ENCODE measurements at places on chromosomes 7 and 10.

DNA sequence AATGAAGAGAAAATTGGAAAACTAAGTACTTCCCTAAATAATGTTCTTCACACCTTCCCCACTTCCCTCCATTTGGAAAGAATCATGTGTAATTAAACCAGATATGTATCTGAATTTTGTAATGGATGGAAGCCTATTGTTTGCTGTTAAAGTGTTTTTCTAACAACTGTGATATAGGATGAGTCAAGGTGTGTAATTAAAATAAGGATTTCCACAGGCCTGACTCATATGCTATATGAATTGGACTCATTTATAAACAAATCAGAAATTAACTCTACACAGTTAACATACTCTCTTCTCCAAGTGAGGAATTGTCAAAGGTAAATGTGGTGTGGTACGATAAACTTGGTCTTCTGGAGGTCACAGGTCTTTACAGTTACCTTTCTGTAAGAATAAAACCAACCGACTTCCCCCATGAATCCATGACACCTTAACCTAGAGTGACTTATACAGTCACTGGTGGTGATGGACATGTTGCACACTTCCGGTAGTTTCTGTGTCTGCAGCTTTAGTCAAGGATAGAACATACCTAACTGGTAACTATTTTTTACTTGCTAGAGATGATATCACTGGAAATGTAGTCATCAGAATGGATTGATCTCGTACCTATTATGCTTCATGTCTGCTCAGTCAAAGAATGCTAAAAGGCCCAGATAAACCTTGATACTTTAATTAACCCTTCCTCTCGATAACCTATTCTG is 12.8 kb downstream of the PNLIPRP3 start:
- DNase-seq: no peak

- DNase-seq: no peak
Observed at GRCh38 chr7:30616318-30616717, 21.6 kb downstream of the GARS1 start.

GRCh38 chr10:64344211-64344610 is 823.0 kb downstream of the REEP3 start:
- no peak for DNase-seq

GRCh38 chr10:98460837-98461499 is 14.2 kb upstream of the HPS1 start:
- no peak for DNase-seq

DNA sequence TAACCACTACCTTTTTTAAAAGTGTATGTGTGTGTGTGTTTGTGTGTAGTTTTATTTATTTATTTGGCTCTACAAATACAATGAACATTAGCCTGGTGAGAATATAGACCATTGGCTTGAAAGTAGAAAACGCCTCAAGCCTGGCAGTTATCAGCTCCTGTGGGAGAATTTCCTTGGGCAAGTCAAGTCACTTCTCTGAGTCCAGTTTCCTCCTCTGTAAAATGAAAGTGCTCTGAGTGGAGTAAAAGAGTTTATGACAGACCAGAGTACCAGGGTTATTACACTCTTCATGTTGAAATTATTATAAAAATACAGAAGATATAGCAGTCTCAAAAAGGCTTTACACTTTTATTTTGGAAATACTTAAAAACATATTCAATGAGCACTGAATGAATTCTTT is 10.1 kb upstream of the RHOBTB1 start:
- no peak for DNase-seq

DNA sequence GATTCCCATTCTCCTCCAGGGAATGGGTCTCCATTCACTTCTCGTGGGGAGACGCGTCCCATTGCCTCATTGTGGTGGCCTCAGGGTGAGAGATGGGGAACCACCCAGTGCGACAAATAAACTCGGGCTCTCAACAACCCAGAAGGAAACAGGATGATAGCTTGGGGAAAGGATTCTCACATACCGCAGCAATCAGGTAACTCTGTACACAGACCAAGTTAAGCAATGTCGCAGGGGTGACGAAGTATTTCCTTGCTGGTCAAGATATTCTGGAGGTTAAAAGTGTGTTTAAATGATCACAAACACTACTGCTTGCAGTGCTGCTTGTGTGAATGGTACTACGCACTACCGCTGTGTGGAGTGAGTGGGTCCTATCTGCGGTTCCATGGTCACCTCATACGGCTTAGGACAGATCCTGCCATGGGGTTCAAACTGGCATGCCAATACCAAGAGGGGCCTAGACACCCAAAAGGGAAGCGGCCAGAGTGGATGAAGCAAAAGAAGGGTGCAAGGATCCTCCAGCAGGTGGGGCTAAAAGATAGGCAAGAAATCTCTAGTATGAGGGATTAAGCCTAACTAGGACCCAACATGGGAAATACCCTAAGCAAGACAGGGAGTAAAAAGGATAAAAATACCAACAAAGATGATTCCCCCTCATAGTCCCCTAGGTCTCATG is 143.8 kb upstream of the TMEM106B start:
- no peak for DNase-seq

DNA sequence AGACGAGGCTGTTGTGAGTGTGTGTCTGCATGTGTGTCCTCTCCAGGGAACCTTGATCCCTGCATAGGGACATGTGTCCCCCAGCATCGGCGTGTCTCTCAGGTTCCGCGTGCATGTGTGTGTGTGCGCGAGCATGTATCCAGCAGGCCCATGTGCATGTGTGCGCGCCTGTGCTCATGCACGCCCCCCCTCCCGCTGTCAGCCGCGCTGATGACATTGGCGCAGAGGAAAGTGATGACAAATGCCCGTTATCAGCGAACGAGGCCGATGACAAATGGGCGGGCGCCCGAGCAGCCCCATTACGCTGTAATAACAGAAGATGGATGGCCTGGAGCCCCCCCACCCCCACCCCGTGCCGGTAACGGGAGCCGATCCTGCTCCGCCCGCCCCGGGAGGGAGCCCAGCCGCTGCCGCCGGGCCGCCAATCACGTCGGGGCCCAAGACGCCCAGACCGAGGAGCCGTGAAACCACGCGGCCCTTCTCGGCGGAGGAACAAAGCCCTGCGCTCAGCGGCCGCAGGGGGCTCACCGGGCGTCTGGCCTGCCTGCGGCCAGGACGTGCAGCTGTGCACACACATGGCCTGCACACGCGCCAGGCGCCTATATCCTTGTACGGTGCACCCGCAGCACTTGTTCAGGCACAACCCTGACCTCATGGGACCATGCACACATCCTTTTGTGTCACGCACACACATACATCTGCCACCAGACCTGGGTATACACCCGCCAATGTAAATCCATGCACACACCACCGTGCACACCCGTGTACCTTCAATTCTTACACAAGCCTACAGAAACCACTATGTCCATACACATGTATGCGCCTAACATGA is 21.5 kb downstream of the POLL start:
- DNase-seq: no peak

DNA sequence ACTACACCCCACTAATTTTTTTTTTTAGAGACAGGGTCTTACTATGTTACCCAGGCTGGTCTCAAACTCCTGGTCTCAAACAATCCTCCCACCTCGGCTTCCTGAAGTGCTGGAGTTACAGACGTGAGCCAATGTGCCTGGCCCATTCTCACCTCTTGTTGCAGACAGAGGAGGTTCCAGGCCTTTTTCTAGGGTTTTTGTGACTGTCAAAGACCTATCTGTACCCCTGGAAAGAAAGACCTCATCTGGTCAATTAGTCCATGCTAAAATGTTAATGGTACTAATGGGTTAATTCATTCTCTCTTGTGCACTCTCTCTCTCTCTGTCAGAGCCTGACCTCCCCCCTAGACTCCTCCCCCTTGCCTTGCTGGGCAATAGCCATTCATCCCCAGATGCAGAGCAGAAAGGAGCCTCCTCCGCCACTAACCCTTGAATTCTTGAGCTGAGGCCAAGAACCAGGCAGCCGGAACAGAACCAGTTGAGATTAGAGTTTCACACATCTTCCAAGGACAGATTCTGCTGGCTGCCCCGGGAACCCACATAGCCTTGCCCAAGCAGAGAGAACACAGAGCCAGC is 209.7 kb downstream of the SKIDA1 start:
- DNase-seq: peak; percentile 41

DNA sequence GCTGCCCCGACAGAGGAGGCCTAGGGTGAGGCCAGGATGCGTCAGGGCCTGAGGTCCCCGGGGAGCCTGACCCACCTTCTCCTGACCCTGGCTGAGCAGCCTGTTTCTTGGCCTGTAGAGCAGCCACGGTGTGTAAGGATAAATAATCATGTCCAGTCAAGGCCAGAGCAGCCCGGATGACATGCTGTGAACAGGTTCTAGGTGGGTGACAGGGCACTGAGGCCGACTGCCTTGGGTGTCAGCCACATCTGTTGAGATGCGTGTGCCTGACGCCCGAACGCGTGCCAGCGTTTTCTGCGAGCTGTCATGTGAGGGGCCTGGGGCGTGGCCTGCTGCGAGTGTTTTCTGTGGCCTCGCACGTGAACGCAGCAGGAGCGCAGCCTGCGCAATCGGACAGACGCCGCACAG is 118.3 kb downstream of the FAM53B start:
- DNase-seq: no peak

GRCh38 chr7:141074162-141074991 is 513 bp downstream of the TMEM178B start:
- no peak for DNase-seq

DNA sequence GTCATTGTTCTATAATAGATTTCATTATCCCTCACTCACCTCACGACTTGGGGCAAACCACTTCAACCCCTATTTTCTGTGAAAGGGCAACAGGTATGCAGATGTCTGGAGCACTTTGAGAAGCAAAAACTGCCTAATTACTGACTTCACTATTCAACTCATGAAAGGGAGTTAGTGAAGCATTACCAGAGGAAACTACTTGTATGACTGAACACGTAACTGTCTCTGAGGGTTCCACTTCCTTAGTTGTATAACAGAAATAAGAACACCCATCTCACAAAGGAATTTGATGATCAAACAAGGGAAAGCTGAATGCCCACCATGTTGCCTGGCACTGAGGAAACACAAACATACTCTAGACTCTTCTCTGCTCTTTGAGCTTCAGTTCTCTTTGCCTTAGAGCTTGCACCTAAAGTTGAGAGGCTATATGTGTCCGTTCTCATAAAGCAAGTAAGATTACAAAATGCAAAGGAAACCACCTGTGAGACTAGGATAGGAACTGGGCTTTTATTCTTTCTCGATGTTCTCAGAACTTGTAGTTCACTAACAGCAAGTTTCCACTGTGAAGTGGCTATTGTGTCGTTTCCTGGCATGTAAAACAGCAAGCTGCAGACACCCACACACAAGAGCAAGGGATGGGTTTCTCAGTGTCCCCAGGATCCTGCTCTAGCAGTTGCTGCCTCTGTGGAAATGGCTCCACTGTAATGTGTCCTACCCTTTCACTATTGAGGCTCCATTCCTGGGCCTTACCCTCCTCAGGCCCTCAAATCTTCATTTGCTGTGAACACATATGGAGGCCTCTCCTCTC is 2.6 kb downstream of the TMEM243 start:
- DNase-seq: no peak

GRCh38 chr10:123421461-123421860 is 244.7 kb upstream of the GPR26 start:
- no peak for DNase-seq

- DNase-seq: no peak
Observed at GRCh38 chr7:149479568-149479967, 18.0 kb downstream of the ZNF746 start.

DNA sequence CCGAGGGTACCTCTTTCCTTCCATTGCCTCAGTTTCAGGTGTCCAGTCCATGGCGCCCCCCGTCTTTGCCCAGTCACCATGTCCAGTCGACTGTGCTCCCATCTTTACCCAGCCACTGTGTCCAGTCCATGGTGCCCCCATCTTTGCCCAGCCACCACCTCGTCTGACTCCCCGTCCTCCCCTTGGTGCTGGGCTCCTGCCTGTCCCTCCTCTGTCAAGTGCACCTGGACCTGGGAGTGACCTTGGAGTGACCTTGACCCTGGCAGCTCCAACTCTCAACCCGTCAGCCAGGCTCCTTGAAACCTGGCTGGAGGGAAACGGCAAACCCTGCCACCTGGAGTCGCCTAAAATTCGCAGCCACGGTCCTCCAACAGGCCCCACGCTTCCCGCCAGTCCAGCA is 180.2 kb downstream of the ADARB2 start:
- DNase-seq: no peak

DNA sequence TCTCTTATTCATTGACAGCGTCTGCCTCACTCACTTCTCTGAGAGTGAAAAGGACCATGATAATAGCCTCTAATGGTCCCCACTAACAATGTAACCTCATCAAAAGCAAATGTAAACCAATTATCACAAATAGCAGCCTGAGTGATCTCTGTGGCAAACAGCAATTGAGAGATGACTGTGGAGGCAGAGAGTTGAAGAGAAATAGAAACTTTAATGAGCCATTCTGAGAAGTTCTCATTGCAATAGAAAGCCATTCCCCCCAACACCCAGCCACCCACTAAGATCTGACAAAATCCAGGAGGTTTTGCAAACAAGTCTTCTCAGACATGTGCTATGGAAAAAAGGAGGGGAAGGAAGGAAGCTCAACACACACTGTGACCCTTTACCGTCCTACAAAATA is 44.2 kb upstream of the RNF148 start:
- DNase-seq: no peak

GRCh38 chr10:35641676-35642034 is 441 bp downstream of the FZD8 start:
- DNase-seq: no peak

DNA sequence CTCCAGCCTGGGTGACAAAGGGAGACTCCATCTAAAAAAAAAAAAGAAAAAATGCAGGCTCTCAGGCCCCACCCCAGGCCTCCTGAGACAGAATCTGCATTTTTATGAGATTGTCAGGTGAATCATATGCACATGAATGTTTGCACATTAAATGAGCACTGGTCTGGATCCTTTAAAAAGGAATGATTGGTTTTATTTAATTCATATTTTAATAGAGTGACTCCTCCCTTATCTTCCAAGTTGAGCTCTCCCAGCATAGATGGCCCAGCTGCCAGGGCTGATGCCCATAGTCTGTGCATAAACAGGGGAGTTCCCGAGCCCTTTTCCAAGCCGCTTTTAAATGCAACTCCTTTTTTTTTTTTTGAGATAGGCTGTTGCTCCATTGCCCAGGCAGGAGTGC is 28.5 kb downstream of the CUX1 start:
- DNase-seq: no peak

GRCh38 chr10:70513848-70514309 is 35.3 kb downstream of the PALD1 start:
- DNase-seq: no peak

- no peak for DNase-seq
Observed at GRCh38 chr7:107118109-107118900, 50.5 kb upstream of the HBP1 start.

GRCh38 chr7:143485500-143485899 is 7.8 kb downstream of the TAS2R41 start:
- no peak for DNase-seq

- DNase-seq: no peak
Observed at GRCh38 chr7:54946271-54946670, 72.5 kb upstream of the EGFR start.

- DNase-seq: no peak
Observed at GRCh38 chr10:86597306-86597705, 57.0 kb upstream of the OPN4 start.

Data from thoracic aorta (tissue), 2 donors.